ENCODE measurements at places on chromosomes 11 and 22.
A peak's percentile ranks its signal among the peaks of the same experiment; 100 is the strongest.

DNA sequence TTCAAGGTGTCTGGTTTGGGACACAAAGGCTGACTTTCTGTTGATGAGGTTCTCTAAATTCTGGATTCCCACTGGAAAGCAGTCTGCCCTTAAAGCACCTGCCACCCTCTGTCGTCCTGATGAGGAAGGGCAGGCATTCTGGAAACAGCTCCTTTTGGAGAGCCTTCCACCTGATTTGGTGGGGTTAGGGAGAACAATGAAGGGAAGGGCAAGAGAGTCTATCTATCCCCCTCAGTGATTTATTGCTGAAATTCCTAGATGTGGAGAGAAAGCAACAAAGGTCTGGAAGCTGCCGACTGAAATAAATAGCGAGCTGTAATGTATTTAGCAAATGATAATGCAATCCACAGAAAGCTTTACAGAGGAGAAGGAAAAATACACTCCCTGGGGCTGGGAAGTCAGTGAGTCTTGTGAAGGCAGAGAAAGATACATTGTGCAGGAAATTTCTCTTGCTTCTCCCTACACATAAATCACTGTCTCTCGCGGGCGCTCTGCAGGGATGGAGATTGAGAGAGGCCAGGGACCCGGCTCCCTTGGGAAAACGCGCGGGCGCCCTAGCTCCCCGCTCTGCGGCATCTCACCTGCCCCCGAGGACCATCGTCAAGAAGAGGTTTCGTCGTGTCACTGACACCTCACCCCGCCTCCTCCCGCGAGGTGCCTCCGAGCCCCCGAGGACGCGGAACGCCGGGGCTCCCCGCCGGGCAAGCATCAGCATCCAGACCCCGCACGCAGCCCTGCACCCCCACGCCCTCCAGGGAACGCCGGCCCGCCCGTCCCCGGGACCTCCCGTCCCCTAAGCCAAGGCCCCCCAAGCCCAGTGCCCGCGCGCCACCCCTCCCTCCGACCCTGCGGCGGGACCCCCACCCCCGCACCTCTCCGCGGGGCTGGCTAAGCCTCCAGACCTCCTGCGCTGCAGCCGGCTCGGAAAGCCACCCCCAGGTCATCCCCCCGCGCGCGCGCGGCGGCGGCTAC lies 673 bp downstream of the CDON start:
- peak; percentile 14 for DNase-seq

- DNase-seq, result no peak
These were observed 318.7 kb downstream of the TMEM135 start for GRCh38 chr11:87356428-87356827.

- DNase-seq, result no peak
These were observed 601.0 kb upstream of the KIRREL3 start for GRCh38 chr11:127601578-127601977.

GRCh38 chr11:27425814-27426213 lies 46.8 kb downstream of the LGR4 start:
- DNase-seq, result no peak

DNA sequence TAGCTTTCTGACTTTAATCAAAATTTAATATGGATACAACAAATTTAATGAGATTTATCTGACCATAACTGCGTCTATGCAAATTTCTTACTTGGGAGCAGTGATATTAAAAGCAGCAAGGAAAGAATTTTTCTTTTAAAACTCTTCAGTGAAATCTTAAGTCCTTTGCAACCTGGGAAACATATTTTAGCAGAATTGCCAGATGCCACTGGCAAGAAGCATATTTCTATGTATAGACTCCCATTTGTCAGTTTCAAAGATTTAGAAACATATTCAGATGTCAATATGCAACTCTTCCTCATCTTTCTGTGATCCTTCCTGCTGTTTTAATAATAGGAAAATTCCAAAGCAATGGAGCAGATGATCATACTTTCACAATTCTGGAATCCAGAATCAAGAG lies 911.3 kb downstream of the LUZP2 start:
- DNase-seq, result no peak

GRCh38 chr11:127815331-127815730 lies 772.0 kb downstream of the ETS1 start:
- no peak for DNase-seq

DNA sequence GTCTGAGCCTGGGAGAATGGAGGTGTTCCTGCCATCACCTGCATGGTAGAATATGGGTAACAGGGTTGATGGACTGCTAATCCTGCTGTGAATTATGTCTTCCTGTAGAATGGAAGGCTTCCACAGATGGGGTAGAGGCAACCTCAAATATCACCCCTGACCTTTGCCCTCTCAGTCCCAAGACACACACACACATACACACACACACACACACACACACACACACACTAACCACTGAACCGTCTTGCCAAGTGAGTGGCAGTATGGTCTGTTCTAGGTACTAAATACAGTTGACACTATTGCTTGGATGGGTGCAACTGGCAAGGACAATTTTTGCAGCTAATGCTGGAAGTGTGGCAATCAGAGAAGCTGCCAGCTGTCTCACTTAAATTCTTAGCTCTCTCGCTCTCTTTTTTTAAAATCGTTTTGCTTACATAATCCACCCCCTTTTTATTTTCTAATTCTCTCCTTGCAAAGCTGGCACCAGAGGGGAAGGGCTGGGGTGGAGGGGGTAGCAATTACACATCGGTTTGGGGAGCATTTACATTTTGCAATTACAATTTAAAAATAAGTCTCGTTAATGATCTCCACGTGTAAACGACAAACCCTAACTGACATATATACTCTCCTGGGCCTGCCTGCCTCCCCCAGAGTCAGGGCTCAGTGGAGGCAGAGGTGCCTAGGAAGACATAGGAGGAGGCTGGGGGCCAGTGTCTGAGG lies 162.6 kb downstream of the FEZ1 start:
- DNase-seq, result no peak

- DNase-seq, result no peak
These were observed 53.5 kb upstream of the SLC35C1 start for GRCh38 chr11:45751430-45751829.

GRCh38 chr11:61102667-61103571 lies 630 bp downstream of the CD5 start:
- DNase-seq, result peak; percentile 63

DNA sequence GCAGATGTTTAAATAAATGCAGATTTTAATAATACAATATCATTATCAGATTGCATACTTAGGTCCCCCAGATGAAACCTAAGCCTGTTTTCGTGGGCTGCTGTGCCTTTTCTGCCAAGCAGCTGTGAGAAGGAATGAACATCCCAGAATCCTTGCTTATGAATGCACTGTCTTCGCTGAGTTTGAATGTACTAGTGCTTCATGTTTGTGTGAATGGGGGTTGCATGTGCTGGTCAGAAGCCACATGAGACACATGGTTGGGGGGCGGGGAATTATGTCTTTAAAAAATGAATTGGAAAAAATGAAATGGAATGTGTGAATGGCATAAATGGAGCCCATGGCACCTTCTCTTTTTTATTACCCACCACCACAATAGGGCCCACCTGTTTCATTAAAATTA lies 125.4 kb upstream of the HSD17B12 start:
- DNase-seq, result no peak

- DNase-seq, result no peak
These were observed 82.8 kb downstream of the DGCR2 start for GRCh38 chr22:19039448-19039780.

- no peak for DNase-seq
These were observed 80.2 kb downstream of the PLEKHA7 start for GRCh38 chr11:16933756-16934603.
